ENCODE measurements at places on chromosomes 5 and 9.

- DNase-seq: no peak
Observed at GRCh38 chr9:110561826-110562225, 17.7 kb downstream of the SVEP1 start.

GRCh38 chr5:154406826-154407225, 39.0 kb upstream of the SAP30L start:
- no peak for DNase-seq

- peak; percentile 59 for DNase-seq
Observed at GRCh38 chr5:142322747-142323479, 1.9 kb downstream of the SPRY4 start.

GRCh38 chr5:56164376-56164775, 68.8 kb downstream of the ANKRD55 start:
- no peak for DNase-seq

DNA sequence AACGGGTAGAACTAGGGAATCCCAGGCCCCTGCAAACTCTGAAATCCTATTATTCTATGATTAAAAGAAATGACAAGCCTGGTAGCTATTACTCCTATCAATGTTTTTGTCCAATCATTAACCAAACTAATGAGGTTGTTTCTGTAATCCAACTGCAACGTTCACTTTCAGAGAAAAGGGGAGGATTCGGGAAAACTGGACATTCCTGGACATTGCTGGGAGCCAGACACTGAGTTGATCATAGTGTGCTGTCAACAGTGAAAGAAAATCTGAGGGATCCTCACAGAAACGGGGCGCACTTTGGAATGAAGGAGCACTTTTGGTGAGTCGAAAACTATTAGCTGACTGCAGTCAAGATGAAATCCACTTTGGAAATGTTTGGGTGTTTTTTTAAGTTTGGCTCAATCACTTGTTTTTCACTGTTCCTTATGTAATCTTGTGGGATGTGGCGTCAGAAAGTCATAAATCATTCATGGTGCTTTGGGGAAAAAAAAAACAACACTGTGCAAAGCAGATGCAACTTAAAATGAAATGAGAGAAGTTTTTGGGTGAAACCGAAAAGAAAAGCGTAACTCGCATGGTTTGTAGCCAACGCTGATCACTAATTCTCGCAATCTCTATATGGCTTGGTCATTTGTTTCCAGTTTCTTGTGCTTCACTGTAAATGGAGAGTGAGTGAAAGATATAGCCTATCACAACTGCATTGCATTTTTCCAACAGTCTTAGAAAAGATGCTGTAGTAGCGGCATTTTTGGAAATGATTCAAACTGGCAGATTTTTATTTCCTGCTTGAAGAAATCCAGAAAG, 51.2 kb upstream of the ADRA1B start:
- no peak for DNase-seq

DNA sequence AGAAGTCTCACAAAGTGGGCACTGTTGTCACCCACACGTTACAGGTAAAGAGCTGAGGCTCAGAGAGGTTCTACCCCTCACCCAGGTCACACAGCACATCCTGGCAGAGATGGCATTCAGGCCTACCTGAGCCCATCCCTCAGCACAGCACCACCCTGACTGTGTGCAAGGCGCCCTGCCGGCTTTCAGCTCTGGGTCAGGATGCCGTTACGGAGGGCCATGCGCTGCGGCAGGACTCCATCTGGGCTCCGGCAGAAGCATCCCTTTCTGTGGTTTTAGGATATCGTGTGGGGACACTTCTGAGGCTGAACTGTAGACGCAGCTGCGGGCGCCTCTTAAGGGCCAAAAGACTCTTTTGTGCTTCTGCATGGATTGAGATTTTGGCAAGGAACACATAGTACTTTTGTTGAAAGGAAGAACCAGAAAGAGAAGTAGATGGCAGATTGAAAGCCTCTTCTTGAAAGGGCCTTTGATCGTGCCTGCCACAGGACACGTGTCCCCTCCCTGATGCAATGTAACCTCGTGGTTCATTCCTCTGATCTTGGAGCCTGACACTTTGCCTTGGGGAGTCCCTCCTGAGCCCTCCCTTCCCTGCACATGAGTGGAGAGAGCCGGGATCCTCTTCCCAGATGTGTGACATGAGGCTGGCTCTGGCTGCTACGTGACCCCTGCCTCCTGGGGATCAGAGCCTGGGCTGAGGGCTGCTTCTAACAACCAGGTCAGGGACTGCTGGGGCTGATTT, 31.3 kb downstream of the USP20 start:
- DNase-seq: no peak

- no peak for DNase-seq
Observed at GRCh38 chr9:77750981-77751340, 102.8 kb upstream of the GNA14 start.

DNA sequence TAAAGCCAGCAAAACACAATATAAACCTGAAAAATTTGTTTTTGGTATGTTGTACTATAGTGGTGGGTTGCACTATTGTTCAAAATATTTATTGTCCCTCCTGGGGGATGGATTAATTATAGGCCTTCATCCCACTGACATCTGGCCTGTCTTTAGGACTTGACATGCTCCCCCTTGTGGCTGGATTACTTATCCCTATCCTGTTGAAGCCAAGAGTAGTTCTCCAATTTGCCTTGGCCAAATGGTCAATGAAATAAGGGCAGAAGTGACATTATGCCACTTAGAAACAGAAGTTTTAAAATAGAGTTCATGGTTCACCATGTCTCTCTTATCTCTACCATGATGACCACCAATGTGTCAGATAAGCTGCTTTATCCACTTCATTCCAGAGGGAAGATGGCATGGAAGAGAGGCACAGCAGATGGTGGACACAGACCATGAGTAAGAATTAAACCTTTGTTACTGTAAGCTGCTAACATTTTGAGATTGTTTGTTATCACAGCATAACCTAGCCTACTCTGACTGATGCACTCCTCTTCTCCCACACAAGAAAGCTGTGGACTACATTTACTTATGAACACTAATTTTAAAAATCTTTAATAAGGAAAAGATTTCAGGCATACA, 29.2 kb upstream of the ARHGEF28 start:
- DNase-seq: no peak

- no peak for DNase-seq
Observed at GRCh38 chr5:90959262-90959661, 400.7 kb downstream of the ADGRV1 start.

DNA sequence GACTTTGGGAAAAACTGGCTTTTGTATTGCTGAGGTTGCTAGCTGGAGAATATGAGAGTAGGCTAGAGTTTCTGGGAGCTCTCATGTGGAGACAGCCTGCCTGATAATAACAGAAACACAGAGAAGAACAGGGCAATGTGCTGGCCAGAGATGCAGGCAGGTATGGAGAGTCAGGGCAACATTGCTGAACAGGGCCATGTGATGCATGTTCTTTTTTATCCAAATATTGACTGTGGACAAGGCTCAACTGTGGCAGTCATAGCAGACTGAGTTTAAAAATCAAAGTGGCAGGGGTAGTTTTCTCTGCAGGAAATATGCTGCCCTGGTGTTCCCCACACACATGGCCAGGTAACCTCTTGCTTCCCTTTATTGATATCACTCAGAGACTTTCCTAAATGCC, 381.1 kb downstream of the RASEF start:
- DNase-seq: no peak

GRCh38 chr5:77272206-77272605, 61.7 kb downstream of the PDE8B start:
- no peak for DNase-seq

GRCh38 chr5:66144834-66145390, 812 bp downstream of the SREK1 start:
- no peak for DNase-seq

GRCh38 chr5:158463938-158464337, 605.0 kb upstream of the CLINT1 start:
- DNase-seq: peak; percentile 83

Measured in skeletal muscle cell (primary cell).